Foreskin fibroblast (primary cell): ENCODE measurements at places on chromosomes 5 and 9.

GRCh38 chr5:19496056-19496455 lies 491.9 kb downstream of the CDH18 start:
- DNase-seq, result no peak

DNA sequence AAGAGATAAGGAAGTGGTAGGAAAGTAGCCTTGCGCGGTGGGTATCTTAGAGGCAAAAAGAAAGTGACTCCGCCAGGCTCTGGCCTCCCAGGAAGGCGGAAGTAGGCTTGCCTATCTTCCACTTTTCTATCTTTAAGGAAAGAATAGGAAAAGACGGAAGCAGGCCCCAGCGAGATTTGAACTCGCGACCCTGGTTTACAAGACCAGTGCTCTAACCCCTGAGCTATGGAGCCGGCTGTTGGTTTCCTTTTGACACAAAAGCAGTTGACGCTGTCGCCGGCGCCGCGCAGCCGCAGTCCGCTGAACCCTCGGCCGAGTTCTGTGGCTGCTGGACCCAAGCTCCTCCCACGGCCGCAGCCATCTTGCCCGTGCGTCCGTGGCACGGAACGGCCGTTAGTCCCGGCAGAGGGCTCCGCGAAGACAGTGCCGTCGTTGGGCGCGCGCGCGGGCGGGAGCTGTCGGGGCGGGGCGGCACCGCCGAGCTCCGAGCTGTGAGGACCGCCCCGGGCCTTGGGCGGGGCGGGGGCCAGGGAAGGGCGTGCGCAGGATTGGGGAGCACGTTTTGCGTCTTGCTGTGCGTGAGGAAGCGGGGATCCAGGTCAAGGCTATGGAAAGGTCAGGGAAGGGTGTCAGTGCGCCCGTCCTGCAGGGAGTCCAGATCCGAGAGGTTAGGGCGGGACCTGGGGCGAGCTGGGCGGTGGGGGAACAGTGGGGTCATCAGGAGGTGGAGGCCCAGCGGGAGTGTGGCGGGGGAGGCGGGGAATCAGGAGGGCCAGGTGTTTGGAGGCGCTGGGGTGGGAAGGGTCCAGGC lies 13.3 kb downstream of the TRIM7 start:
- DNase-seq, result peak; percentile 95

DNA sequence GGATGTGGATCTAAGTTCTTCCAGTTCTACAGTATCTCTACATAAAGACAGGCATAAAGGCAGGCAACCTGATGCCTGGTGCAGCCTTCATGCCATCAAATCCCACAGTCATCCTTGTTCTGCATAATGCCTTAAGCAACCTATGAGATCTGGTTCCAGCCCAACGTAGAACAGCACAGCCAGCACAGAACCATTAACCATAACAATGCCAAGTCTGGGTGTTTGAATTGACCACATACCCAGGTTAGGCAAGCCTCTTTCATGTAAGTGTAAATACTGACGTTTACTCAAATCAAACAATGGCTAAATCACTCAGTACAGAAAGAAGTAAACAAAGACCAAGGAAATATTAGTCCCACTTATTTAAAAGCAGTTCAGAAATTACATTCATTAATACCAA lies 195.0 kb downstream of the ADAMTSL1 start:
- DNase-seq, result no peak

DNA sequence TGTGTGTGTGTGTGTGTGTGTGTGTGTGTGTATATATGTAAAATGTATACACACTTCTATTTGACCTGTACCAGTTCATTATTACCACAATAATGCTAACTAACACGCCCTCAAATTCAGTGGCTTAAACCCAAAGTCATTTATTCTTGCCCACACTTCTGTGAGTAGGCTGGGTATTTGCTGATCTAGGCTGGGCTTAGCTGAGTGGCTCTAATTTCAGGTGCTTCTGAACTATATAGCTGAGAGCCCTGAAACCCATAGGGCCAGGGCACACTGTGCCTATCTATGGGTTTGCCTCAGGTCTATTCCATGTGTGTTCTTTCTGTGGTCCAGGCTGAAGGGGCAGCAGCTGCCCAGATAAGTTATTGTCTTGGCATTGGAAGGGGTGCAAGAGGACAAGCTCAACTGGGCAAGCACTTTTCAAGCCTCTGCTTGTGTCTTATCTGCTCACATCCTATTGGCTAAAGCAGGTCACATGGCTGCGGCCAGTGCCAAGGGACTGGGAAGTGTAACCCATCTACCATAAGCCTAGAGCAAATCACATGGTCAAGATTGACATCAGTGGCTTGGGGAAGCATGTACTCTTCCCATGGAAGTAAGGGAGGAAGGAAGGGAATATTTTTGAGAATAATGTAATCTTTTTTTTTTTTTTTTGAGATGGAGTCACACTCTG lies 139.9 kb downstream of the PALM2AKAP2 start:
- DNase-seq, result no peak

DNA sequence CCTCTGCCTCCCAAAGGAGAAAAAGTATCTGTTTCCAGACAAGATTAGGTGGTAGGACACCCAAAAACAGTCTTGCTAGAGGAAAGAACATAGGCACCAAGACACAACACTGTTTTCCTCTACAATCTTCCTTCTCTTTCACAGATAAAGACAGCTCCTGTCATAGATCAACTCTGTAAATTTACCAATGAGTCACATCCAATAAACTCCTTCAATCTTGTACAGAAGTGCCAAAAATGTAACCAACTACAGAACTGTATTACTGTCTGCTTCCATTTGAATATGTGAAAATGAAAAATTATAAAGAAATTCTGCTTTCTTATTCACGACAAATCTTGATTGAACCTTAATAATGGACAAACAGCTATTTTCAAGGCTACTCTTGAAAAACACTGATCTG lies 286.9 kb downstream of the PLK2 start:
- no peak for DNase-seq

- no peak for DNase-seq
These were observed 2.5 kb downstream of the AMBP start for GRCh38 chr9:114075602-114076001.

DNA sequence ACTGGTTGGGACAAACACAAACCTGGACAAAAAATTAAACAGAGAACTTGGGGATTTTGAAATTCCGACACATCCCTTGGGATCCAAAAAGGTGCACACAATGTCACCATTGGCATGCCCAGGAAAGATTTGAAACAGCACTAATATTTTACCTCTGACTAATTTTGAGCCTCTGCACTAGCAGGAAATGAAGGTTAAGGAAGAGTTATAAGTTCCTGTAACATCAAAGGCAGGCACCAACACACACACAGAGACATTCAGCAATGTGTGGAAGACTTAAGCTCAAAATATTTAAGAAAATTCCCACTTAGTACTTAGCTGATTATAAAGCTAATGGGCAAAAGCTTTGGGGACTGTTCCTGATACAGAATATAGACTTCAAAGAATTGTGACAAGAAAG lies 247.0 kb downstream of the CDH9 start:
- no peak for DNase-seq

- no peak for DNase-seq
These were observed 105.2 kb downstream of the SH3TC2 start for GRCh38 chr5:148957591-148958202.

GRCh38 chr5:124162767-124163532 lies 583.5 kb downstream of the ZNF608 start:
- DNase-seq, result peak; percentile 64

- no peak for DNase-seq
These were observed 101.0 kb upstream of the FCN2 start for GRCh38 chr9:134779640-134780039.

- DNase-seq, result peak; percentile 86
These were observed at the start of gene CTNNA1 for GRCh38 chr5:138752951-138753793. Gene CTNNA1 (plus strand): TSS chr5:138753425. CDS start chr5:138781925, 28,500 bp downstream.

DNA sequence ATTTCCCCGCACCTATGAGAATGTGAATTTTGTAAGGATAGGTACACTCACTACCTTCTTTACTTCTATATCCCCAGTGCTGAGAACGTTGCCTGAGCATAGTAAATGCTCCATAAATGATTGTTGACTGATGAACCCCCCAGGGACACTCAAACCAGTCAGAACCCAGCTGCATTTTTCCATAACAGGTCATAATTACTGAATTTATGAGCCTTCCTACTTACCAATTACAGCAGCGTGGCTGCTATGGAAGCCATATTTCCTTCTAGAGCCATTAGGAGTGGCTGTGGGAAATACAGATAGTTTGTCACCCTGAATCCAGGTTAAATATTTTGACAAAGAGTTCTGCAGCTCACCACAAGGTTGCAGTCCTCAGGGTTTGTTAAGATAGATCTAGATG lies 135.0 kb downstream of the TAF11L14 start:
- DNase-seq, result no peak

- peak; percentile 91 for DNase-seq
These were observed 39.9 kb downstream of the COL15A1 start for GRCh38 chr9:98983295-98984268.

GRCh38 chr9:8980496-8981013 lies 1181.0 kb upstream of the DMAC1 start:
- DNase-seq, result no peak

GRCh38 chr5:172870291-172870714 lies 36.3 kb downstream of the ERGIC1 start:
- peak; percentile 93 for DNase-seq

GRCh38 chr9:115690786-115691496 lies 462.6 kb upstream of the PAPPA start:
- peak; percentile 95 for DNase-seq

- no peak for DNase-seq
These were observed 169.6 kb upstream of the SMIM23 start for GRCh38 chr5:171615705-171616640.
